Adrenal gland (tissue), 19 donors: ENCODE measurements at places on chromosomes 3 and 15. TPM values are rescaled to one million over a fixed set of nuclear protein-coding genes. Genes with fewer than 3 reads are reported as not detected.

Gene LOXL1
- 5.3 TPM for total RNA-seq

DNA sequence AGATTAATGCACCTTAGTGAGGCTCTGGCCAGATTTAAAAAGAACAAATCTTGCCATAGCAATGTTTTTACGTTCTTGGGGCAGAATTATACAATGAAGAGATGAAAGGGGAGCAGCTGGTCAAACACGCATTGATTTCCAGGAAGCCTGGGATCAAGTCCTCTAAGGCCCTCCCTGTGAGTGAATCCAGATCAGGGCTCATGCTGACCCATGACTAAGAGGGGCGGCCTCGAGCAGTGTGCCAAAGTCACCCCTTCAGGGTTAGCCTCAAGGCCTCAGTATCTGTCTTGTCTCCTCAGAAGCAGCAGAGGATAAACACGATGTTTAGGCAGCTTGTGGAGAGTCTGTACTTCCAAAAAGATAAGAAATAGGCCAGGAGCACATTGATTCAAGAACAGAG is 9.3 kb upstream of the RBP1 start:
- DNase-seq: peak; percentile 82

GRCh38 chr3:112362221-112362620 is 29.3 kb downstream of the CD200 start:
- no peak for DNase-seq

- no peak for DNase-seq
Measured at GRCh38 chr3:160163229-160163878, 61.9 kb upstream of the C3orf80 start.

- DNase-seq: no peak
Measured at GRCh38 chr3:69770976-69771634, 31.8 kb downstream of the MITF start.

- DNase-seq: no peak
Measured at GRCh38 chr3:53490459-53490968, 3.9 kb upstream of the CACNA1D start.

Gene GP5
- not detected for total RNA-seq

Gene THAP10
- 4.6 TPM for total RNA-seq

- no peak for DNase-seq
Measured at GRCh38 chr3:126612479-126613205, 42.3 kb downstream of the TXNRD3 start.
